ENCODE measurements at places on chromosomes 2 and 18.

GRCh38 chr2:3257166-3257565, 120.5 kb downstream of the EIPR1 start:
- DNase-seq = no peak

DNA sequence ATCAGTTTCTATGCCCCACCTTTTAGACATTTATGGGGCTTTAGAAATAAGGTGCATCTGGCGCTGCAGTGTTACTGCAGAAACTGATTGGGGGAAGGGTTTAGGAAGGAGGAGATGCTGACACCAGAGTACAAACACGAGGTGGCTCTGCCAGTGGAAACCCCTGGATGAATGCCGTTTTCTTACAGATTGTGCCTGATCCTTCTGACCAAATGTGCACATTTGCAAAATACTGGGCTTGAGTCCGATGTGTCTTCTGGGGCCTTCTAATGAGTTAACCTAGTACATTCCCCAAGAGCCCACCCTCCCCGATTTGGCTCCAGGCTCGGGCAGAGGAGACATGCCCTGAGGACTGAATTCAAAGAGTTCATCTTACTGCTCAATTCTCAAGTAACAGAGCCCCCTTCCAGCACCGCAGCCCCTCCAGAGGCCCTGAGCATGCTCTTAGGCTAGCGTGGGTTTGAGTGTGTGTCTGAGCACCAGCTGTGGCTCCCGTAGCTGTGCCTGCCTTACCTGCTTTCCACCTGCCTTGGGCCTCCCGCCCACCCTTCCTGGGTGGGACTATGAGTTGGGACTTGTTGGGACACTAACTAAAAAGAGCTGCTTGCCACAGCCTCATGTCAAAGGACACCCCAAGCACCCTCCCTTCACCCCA, 116.7 kb upstream of the COPS8 start:
- DNase-seq = no peak

GRCh38 chr18:74742573-74743243, 145.0 kb downstream of the ZNF407 start:
- DNase-seq = no peak

GRCh38 chr2:195396479-195396878, 260.5 kb upstream of the SLC39A10 start:
- no peak for DNase-seq

- no peak for DNase-seq
Observed at GRCh38 chr18:58661423-58661822, 9.8 kb upstream of the MALT1 start.

Measured in HL-60 (cell line).